ENCODE measurements at places on chromosomes 4 and X.

GRCh38 chrX:27555514-27555913, 34.6 kb upstream of the DCAF8L2 start:
- DNase-seq = no peak

DNA sequence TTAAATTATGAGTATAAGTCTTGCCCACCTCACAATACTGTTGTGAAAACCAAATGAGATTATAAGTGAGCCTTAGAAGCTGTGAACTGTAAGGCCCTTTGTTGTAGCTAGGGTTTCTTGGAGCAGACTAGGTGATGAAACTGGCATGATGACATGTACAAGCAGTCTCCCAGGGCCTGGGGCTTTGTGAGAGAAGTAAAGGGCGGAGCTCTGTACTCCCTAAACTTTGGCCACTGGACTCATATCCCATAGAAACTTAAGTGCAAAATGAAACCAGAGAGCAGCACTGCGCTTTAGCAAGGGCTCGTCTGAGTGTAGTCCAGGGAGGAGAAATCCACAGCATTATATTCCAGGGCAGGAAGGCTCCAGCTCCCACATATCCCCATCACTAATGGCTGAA, 385.6 kb upstream of the FGF16 start:
- no peak for DNase-seq

GRCh38 chr4:125428832-125429231, 114.1 kb downstream of the FAT4 start:
- no peak for DNase-seq

GRCh38 chr4:68176500-68176899, 46.8 kb upstream of the TMPRSS11F start:
- DNase-seq = no peak

DNA sequence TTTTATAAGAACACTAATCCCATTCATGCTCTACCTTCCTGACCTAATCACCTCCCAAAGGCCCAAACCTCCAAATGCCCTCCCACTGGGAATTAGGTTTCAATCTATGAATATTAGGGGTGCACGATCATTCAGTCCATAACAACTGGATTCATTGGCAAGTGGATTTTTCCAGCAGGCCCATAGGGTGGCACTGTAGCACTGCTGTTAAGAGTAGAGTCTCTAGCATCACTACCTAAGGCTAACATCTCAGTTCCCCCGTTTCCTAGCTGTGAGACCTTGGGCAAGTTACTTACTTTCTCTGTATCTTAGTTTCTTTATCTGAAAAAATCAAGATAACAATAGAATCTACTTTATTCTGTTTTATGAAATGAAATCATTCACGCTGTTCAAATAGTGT, 315.8 kb downstream of the STIM2 start:
- no peak for DNase-seq

Measured in GF-D8 (cell line).